Stimulated activated CD4-positive, alpha-beta T cell treated with anti-CD3 and anti-CD28 coated beads, Interleukin-2, amount 100 ng/mL, for 4 hours (primary cell): ENCODE measurements at places on chromosomes 7 and 10.

GRCh38 chr10:60186315-60187071 is 203.2 kb downstream of the ANK3 start:
- DNase-seq = no peak

DNA sequence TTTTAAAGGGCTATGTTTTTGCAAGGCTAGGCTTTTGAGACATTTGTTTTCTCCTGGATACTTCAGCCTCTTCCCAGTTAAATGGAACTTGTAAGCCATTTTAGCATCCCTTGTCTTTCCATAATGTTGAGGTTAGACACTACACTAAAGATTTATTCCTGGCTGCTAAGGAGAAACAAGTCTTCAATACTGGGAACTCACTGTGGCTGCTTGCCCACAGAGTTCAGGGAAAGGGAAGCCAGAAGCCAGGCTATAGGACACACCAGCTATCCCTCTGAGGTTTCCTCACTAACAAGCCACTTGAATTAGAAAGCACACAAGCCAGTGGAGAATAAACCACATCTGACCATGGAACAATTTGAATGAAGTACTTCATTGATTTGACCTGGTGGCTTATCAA is 421.7 kb upstream of the CHRM2 start:
- DNase-seq = no peak

GRCh38 chr7:157612664-157613561 is 276.1 kb downstream of the DNAJB6 start:
- DNase-seq = peak; percentile 35

DNA sequence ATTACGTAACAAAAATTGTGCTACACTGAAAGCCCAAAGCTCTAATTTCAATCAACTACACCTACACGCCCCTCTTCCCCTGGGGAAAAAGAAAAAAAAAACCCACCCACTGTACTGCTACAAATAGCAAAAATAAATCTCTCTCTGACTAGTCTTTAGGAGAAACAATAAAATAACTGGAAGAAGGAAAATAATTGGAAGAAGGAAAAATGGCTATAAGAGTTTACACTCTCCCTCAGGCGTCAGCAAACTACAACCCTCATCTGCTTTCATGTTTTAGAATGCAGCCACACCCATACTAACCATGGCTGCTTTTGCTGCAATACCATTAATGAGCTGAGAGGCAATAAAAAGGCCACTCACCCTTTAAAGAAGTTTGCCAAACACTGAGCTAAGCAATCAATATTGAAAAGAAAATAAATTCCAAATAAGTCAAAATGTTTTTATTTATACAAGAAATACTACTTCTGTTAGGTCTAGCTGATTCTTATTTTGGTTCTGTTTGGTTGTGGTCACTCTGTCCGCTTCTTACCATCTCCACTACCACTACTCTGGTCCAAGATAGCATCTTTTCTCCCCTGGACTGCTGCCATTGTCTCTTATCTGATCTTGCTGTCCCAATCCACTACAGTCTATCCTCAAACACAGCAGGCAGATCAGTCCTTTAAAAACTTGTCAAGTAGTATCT is 3.8 kb downstream of the MINDY3 start:
- DNase-seq = no peak

DNA sequence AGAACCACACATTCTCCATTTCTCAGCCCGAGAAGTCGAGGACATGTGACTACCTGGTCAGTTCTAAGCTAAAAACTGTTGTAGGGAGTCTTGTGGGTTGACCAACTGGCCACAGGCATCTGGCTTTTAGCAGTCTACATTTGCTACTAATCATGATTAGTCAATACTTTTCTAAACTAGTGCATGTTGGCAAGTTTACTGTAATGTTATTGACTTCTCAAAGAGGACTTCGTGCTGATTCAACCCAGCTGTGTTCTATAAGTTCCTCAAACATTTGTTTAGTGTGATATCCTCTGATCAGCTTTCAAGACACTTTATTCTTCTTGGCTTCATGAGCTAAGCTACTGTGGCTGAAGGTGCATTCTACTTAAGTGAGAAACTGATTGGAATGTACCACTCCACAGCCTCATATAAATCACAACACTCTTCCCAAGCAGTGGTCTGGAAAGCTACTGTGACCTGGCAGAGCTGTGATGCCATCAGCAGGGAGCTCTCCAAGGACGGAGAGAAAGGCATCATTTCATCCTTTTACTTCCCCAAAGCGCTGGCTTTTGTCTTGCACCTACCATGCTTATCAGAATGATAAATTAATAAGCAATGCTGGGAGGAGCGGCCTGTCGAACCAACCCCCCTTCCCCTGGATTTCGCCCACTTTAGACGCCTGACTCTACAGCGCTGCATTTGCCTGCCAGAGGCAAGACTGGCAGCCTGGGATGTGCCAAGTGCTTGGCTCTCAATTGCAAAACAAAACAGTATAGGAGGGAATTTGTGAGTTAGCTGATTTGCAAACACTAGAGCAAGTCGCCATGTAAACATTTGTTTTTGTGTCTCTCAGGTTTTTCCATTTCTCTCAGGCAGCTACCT is 206.7 kb upstream of the PLXNA4 start:
- DNase-seq = no peak

DNA sequence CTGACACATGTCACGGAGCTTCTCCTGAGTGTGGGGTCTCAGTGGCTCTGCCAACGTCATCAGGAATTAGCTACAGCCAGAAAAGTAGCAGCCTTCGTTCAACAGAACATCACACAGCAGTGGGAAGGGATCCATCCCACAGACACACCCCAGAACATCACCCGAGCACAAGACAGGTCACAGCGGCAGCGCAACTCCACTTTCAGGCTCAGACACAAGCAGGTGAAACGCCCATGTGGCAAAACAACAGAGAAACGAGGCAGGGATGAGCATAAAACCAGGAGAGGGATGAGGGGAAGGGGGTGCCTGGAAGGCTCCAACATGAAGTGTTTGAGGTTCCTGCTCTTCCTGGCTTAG is 44.8 kb downstream of the CAMK2B start:
- DNase-seq = no peak

- DNase-seq = no peak
Observed at GRCh38 chr10:18449611-18450026, 201.8 kb downstream of the NSUN6 start.

- DNase-seq = no peak
Observed at GRCh38 chr10:2284071-2284470, 546.7 kb upstream of the ADARB2 start.

DNA sequence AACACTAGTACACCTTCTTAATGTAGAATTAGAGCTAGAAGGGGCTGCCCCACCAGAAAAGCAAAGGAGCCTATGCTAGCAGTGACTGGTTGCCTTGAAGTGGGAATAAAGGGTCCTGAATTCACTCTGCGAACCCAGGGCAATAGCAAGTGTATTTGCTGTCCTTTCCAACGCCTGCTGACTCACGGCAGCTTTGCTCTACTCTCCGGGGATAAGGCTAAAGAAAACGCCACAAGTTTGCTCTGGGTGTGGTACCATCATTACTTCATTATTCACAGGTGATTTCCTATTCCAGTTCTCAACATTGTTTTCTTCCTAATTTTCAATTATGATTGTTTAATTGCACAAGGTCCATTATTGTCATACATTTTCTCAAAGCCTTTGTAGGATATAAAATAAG is 220.5 kb upstream of the AOAH start:
- DNase-seq = no peak

DNA sequence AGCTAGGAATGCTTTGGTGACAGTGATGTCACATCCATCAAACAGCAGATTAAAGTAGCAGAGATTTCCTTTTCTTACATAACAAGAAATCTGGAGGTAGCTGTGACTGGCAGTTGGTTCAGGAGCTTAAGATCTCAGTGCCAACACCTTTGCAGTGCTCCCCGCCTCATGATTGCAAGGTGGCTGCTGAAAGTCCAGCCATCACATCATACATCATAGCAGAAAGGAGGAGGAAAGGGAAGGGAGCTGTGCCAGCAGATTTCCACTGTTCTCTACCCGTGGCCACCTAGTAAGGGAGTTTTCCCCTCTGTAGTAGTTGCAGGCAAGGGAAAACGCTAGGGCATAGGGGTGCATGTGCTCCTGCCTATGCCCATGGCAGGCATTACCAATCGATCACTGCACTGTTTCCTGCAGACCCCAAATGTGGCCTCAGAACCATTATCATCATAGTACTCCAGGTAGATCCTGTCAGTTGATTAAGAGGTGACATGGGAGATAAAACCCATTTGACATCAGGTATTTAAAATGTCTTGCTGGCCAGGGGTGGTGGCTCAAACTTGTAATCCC is 57.9 kb upstream of the GTF2IRD1 start:
- no peak for DNase-seq

DNA sequence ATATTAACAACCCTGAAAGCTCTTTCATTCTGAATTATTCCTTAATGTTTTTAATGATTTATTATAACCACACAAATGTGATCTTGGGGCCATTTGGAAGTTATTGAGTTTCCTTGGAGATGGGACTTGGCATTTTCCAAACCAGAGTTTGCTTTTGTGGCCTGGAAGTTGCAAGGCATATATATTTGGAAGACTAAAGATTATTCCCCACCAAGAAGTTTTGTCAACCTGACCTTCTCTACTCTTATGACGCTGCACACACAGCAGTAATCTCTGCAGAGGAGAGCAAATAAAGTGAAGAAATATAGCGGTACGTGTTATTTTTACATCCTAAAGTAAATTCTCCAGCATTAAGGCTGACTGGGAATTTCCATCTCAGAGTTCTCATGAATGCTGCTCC is 397.0 kb downstream of the LRMDA start:
- no peak for DNase-seq

DNA sequence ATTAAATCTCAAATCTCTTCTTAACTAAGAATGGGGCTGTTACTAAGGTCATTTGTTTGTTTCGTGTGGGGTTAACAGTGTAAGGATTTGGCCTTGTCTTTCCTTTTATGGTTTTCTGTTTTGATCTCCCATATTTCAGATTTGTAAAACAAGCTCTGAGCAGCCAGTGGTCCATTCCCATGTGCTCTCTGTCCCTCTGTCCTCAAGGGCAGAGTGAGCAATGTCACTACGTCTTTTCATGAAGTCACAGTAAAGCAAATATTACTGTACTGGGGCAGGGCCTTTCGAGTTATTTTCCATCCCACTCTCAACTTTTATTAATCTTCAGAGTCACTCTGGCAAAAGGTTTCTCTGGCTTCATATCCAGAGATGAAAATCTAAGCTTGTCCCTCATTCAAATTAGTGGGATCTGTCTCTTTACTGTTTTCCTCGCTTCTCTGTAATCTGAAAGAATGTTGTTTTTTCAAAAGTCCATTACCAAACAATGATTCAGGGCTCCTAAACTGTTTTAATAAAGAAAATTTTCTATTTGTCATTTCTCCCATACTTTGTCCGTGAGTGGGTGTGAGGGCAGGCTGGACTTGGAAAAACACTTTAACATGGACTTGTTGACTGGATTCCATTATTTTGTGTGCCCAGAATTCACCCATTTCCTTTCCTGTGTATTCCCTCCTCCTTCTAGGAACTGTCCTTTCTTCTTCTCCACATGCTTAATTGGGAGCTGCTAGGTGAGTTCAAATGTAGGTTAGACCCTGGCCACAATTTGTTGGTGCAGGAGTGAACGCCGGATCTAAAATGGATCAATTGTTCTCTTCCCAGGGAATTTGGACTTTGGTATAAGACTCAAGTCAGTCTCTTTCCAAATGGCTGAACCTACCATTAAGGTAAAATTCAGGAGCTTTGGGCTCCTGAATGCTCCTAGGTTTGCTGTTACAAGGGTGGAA is 42.1 kb upstream of the NAMPT start:
- DNase-seq = no peak

DNA sequence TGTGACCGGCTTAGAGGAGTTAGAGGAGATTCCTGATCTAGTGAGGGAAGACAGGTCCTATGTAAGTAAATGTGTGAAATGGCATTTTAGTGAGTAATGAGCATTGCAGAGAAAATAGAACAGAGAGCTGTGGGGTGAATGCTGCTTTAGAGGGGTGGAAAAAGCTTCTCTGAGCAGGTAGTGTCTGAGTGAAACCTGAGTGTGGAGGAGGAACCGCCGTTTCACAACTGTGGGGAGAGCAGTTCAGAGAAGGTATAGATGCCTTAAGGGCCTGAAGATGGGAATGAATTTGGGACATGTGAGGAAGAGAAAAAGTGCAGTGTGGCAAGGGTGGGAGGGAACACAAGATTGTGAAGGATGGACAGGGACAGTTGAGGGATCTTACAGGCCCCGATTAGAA is 21.6 kb downstream of the FBH1 start:
- no peak for DNase-seq

GRCh38 chr10:78830062-78830975 is 238.4 kb upstream of the ZMIZ1 start:
- no peak for DNase-seq

GRCh38 chr10:70193391-70193844 is 23.1 kb upstream of the SAR1A start:
- DNase-seq = no peak

DNA sequence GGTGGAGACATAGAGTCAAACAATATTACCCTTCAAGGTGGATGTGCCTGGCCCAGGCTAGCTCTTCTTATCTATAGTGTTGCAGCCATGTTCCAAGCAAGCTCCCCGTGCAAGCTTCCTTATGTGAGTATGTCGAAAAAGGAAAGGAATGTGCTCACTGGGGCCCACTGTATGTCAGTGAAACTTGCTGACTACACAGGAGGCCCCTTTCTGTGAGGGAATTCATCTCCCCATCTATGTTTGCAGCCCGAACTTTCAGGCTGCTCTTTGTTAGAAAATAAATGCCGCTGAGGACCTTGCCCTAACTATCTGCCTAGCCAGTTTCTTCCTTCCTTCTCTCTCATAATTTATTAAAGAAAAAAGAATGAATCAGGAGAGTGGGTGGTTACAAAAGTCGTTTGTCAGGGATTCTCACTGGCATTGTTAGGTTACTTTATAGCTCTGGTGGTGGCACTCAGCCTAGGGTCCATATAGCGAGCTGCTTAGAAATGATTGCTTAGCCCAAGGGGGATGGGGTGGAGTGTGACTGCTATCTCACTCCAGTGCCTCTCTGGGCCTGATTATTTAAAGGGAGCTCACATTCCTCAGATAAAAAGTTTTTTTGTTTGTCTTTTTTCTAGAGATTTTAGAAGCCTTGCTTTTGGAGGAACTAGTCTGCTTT is 302.1 kb downstream of the ABCA13 start:
- DNase-seq = no peak

- peak; percentile 29 for DNase-seq
Observed at GRCh38 chr7:123624527-123625183, 23.0 kb downstream of the ASB15 start.

DNA sequence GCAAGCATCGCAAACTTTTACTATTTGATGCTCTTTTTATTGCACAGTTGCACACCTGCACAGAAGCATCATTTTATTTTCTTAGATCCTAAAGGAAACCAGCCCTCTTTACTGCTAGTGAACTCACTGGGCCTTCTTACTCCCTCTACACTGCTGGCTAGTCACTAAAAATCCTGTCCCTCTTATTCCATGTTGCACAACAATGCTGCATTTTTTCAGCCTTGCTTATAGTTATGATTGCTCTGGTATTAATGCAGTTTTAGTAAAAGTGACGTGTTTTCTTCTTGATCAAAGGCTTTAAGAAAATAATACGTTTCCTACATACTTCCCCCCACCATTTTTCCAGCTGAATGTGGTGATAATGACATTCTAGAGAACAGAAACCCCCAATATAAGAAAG is 132.9 kb upstream of the FAM3C start:
- DNase-seq = no peak

GRCh38 chr10:33162248-33162575 is 172.3 kb downstream of the NRP1 start:
- DNase-seq = no peak

- DNase-seq = no peak
Observed at GRCh38 chr10:30493609-30494530, 59.9 kb downstream of the MAP3K8 start.
